ENCODE measurements at places on chromosomes 2 and 18.

DNA sequence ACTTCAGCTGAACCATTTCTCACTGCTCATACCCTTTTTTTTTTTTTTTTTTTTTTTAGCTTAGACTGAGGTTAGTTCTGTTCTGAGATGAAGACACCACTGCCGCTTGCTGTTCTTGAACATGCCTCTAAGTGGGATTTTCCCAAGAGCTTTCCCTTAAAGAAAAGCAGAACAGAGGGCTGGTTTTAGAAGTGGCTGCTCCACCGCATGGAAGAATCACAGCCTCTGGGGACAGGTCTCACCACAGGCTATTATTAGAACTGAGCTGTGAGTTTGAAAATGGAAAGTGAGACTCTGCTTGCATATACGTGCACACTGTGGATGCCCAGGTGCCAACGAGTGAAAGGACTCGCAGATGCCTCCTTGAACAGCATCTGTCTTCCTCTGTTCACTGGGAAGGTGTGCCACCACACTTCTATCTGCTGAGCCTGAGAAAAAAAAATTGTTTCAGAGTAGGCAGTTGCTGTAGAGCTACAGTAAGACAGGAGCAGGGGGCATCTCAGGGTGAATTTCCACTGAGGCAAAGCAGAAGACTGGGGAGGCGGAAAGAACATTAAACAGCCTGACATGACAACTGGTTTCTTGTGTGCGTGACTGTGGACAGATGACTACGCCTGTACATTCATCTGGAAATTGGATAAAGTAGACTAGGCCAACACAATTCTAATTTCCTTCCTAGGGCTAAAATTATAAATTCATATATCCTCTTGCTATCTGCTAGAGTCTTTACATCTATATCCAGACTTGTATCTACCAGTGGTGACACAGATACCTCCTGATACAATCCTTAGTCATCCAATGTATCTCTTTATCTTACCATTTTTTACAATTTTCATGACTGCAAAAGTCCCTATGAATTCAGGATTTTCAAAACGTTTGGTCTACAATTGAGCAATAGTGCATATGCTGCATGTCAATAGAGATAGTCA lies 1045.7 kb upstream of the CELF4 start:
- DNase-seq, result no peak

DNA sequence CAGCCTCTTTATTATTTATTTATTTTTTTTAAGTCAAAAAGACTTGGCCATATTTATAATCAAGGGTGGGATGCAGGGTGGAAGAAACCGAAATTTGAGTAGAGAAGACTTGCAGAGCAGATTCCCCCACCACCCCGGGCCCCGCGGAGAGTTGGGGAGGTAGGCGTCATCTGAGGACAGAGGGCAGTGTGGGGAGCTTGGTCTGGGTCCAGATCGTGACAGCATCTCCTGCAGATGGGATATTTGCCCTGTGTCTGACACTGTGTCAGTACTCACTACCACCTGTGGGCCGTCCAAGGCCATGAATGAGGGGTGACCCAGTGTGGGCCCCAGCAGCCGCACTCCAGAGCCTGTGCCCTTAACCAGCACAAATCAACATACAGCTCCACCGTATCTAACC lies 10.5 kb upstream of the PRELID3A start:
- DNase-seq, result no peak

DNA sequence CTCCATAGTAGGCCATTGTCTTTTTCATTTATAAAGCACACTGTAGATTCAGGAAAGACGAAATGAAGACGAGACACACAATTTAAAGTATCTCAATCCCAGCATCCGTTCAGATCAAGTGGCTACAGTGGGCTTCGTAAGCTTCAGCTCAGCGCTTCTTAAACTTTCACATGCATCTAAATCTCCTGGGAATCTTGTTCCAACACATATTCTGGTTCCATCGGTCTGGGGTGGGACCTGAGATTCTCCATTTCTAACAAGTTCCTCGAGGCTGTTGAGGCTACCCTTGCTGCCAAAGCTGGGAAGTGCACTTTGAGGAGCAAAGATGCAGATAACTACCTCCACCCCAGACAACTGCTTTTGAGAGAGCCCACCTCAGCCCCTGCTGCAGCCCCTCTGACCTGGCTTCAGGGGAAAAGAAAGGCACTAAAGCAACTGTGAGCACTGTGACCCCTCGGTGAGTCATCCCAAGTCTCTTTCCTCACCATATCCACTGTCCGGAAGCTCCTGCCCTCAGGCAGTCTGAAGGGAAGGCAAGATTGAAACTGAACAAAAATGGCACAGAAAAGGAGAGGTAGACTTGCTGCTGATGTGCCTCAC lies 201.1 kb upstream of the FBXO11 start:
- peak; percentile 27 for DNase-seq

DNA sequence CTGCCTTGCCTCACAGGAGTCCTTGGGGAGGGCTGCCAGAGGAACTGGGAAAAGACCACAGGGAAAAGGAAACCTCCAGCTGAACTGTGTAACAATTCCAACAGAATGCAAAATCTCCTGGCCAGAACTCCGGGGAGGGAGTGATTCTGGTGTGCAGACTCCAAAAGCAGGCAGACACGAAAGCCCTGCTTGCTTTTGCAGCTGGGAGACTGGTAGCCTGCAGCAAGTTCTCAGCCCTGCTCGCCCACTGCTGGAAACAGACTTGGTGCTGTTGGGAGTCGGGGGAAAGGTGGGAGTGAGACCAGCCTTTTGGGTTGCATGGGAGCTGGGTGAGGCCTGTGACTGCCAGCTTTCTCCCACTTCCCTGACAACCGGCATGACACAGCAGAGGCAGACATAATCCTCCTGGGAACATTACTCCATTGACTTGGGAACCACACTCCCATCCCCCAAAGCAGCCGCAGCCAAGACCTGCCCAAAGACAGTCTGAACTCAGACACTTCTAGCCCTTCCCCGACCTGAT lies 26.0 kb upstream of the NMI start:
- no peak for DNase-seq

GRCh38 chr2:206993964-206994363 lies 54.6 kb downstream of the CPO start:
- DNase-seq, result no peak

- DNase-seq, result no peak
Observed at GRCh38 chr2:85405201-85406059, 4.7 kb downstream of the CAPG start.

- DNase-seq, result no peak
Observed at GRCh38 chr2:139969323-139969722, 1189.1 kb upstream of the NXPH2 start.

GRCh38 chr18:62601871-62602270 lies 79.0 kb downstream of the ZCCHC2 start:
- no peak for DNase-seq

DNA sequence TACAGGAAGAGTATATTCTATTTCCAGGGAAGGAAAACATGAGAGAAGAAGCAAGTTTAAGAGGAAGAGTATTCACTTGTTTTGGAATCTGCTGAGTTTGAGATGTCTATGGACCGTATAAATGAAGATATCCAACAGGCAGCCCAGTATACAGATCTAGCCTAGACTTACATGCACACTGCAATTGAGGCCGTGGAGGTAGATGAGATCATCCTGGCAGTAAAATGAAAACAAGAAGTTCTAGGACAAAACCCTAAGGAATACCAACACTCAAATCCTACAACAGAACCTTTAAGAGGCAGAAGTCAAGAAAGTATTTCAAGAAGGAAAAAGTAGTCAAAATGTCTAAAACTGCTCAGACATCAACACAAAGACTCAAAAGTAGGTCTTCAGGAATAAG lies 16.0 kb downstream of the GRB14 start:
- no peak for DNase-seq

DNA sequence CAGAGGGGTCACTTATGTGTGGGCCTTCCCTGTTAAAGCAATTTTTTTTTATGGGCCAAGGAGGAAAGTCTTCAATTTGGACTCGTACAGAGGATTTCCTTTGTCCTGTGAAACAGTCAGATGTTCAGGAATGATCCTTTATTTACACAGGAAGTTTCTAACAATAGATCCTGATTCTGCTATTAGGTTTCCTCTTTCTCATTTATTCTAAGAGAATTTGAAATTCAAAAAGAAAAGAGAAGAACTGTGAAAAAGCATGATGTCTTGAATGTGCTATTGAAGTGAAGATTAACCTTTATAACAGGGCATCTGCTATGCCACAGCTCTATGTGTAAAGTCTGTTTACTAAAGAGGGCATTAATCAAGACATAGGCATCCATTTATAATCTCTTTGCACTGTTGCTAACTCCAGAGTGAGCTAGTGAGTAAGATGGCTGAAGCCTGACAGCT lies 105.3 kb upstream of the FAM98A start:
- DNase-seq, result no peak

- no peak for DNase-seq
Observed at GRCh38 chr2:204172145-204172600, 235.6 kb downstream of the ICOS start.

DNA sequence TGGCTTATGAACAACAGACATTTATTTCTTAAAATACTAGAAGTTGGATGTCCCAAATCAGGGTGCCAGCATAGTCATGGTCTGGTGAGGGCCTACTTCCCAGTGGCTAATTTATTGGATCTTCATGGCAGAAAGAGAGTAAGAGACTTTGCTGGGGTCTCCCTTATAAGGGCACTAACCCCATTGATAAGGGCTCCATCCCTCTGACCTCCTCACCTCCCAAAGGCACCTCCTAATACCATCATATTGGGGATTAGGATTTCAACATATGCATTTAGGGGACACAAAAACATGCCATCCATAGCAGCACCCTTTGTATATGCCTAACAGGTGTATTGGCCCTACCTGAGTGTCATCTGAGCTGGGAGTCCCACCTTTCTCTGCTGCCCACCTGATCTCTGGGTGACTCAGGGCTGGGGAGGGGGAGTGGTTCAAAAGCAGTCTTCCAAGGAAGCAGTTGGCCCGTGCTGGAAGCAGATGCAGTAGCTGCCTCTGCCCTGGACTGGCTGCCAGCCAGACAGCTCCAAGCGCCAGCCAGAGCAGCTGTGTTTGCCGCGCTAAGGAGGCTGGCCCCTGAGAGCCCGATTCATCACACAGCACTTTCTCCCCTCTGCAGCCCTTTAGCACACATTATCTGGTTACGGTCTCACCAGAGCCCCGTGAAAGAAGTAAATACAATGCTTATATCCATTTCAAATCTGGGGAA lies 84.6 kb downstream of the SMAD7 start:
- DNase-seq, result peak; percentile 37

GRCh38 chr2:175599966-175600831 lies 401.9 kb downstream of the LNPK start:
- peak; percentile 92 for DNase-seq

GRCh38 chr2:81437456-81438000 lies 1133.0 kb upstream of the LRRTM1 start:
- DNase-seq, result no peak

DNA sequence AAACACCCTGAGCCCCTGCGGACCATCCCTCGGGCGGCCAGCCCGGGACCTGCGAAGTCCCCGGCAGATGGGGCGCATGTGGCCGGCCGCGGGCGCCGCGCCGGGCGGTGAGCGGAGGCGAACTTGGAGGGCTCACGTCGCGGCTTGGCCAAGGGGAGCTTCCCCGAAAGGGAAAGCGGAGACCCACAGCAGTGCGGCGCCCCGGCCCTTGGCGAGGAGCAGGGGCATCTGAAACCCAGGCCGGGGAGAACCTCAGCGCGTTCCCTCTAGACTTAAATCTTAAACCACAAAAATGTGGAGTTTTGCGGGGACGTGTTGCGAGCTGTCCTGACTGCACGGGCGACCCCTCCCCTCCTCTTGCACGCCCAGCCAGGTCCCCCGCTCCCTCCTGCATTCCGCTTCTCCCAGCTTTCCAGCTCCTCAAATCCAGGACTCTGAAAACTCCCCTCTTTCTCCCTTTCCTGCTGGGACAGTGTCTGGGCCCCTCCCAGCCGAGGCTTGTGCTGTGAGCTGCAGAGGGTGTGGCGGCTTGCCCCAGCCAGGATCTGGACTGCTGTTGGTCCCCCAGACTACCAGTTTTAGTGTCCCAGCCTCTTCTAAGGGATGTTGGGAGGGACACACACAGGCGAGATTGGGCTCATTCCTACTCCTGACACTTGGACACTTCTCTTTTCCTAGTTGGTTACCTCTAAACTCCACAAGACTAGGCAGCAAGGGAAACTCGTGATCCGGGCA lies 1.3 kb downstream of the FMNL2 start:
- no peak for DNase-seq

DNA sequence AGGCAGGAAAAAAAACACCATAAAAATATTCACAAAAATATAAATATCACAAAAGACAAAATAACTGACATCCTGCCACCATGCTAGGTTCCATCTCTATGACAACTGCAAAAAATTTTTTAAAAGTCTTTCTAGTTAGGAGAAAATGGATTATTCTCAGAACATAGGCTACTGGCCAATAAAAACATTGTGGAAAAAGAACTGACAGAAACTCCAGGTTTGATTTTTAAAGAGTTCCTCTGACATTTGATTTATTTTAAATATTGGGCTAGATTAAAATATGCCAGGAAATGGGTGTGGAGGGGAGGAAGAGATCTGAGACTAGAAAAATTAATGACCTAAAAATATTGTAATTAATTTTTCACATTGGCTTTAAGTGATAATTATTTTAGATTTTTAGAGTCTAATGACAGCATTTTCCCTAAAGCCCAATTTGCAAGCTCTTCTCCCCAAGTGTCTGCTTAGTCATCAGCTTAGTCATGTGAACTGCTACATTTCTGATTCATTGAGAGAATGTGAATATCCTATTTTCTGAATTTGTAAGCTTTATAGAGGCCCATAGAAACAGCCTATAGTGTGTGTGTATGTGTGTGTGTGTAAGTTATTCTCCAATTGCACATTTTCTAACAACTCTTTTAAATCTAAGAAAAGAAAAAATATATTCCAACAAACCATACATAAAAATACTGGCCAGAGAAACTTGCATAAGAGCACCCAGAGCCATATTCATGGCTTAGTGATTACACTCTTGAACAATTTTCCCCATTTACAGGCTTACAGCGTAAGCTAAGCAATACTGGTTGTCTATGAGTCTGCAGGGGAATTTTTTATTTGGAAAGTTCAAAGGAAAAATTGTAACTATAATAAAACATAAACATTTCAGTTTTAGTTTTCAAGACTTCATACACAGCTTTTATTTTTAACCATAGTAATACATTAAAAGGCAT lies 48.4 kb downstream of the TMEFF2 start:
- DNase-seq, result no peak

DNA sequence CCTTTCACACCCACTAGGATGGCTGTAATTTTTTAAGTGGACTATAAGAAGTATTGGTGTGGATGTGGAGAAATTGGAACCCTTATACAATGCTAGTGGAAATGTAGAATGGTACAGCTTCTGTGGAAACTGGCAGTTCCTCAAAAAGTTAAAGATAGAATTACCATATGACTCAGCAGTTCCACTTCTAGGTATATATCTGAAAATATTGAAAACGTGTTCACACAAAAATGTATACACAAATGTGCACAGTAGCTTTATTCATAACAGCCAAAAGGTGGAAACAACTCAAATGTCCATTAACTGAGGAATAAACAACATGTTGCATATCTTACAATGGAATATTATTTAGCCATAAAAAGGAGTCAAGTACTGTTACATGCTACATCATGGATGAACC lies 17.7 kb downstream of the TANK start:
- DNase-seq, result no peak

DNA sequence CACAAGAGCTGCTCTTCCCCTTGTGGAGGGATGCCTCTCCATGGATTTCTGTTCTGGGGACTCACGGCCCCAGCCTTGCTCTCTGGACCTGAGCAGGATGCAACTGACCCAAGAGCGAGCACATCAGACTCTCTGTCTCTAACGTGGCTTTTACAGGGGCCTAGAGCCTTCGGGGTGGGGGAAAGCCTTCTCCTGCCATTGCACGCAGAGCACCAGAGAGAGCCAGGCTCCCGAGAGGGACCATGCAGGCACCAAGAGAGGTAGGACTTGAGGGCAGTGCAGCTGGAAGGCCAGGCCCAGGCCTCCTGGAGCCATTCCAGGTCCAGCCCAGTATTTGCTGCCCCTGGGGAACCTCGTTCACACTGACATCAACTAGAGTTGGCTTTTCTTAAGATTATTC lies 475.6 kb upstream of the MYT1L start:
- DNase-seq, result no peak
